Ureter (tissue), 1 donor: ENCODE measurements at places on chromosomes 5 and 9. TPM values are rescaled to one million over a fixed set of nuclear protein-coding genes. Genes with fewer than 3 reads are reported as not detected.

GRCh38 chr9:69771775-69772418 is 12.1 kb upstream of the PTAR1 start:
- no peak for DNase-seq

GRCh38 chr5:102595332-102595731 is 96.5 kb upstream of the SLCO6A1 start:
- no peak for DNase-seq

- DNase-seq: no peak
Observed at GRCh38 chr5:5739490-5739945, 317.0 kb downstream of the ICE1 start.

DNA sequence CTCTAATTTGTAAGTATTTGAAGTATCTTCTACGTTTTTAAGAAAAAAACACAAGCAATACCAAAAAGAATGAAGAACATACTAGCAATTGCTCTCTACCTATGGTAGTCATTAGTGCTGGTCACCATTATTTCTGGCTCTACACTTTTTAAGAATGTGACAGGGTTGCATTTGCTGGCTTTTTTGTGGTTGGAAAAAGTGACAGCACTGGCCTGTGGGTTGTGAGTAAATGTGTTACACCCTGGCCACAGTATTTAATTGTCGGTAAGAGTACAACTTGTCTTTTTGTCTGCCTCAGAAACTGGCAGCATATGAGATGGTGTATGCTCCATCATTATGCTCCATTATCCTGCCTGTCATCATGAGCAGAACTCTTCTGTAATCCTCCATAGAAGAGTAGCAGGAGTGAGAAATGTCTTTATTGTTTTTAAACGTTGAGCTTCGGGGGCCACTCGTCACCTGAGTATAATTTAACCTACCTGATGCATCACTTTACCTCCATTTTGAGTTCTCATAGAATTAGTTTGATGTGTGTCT is 449.8 kb downstream of the ISL1 start:
- no peak for DNase-seq

- no peak for DNase-seq
Observed at GRCh38 chr5:3199962-3200755, 395.5 kb upstream of the IRX1 start.

Gene FAM153A
- 35.5 TPM for total RNA-seq

Gene CEP72
- total RNA-seq: 10.9 TPM

Gene C5orf52
- not detected for total RNA-seq

Gene NEUROG1
- total RNA-seq: not detected

Gene PDCD1LG2
- total RNA-seq: 1.7 TPM

Gene PTGES
- 67.9 TPM for total RNA-seq

Gene CCL28
- total RNA-seq: 7.6 TPM
